ENCODE measurements at places on chromosomes 5 and 9. TPM values are rescaled to one million over a fixed set of nuclear protein-coding genes. Genes with fewer than 3 reads are reported as not detected.

GRCh38 chr9:136732444-136733178 is 10.1 kb downstream of the LCN10 start:
- no peaks in the 10 kb centered on the region for H3K4me1 ChIP-seq
- no peak for DNase-seq
- no peak overlapping the region for H3K4me3 ChIP-seq
- no peaks in the 10 kb centered on the region for H3K27me3 ChIP-seq
- H3K27ac ChIP-seq: no peak overlapping the region

GRCh38 chr5:119631660-119632059 is 2.3 kb downstream of the FAM170A start:
- H3K27ac ChIP-seq: no peak overlapping the region
- no peaks in the 10 kb centered on the region for H3K36me3 ChIP-seq
- no peaks in the 10 kb centered on the region for H3K27me3 ChIP-seq
- H3K4me3 ChIP-seq: no peak overlapping the region

DNA sequence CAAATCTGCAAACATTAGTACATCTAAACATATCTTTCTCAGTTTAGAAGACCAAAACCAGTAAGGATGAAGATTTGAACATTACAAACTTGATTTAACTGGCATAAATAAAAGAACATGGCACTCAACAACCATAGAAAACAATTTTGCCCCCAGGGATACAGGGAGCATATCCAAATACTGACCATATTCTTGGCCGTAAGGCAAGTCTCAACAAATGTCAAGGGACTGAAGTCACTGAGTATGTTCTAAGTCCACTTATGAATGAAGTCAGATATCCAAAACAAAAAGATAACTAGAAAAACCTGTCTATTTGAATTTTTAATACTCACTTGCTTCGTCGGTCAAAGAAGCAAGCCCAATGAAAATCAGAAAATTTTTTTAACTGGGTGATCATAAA is 14.1 kb downstream of the FEM1C start:
- peaks cover 91% of the 10 kb centered on the region for H3K4me1 ChIP-seq
- no peak for DNase-seq
- H3K27ac ChIP-seq: no peak overlapping the region
- no peak overlapping the region for H3K4me3 ChIP-seq

The PCDHA12 gene
- 10.5 TPM for total RNA-seq

All from tibial nerve (tissue), 4 donors.